ENCODE measurements at places on chromosomes 1 and 21.

DNA sequence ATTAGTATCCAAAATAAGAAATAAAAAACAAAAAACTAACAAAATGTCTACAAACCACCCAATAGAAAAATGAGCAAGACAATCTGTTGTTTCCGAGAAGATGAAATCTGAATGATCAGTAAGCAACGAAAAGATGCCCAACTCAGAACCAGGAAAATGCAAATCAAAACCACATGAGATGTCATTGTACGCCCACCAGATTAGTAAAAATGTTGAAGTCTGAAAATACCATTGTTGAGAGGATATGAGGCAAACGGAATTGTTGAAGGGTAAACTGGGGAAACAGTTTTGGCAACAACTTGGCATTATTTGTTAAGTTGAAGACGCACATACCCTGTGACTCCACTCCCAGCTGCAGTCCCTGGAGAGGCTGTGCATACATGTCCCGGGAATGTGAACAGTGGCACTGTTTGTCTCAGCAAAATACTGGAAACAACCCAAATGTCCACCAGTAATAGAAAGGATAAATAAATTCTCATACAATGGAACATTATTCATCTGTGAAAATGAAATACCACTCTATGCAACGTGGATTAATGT, 10.6 kb downstream of the ZBTB17 start:
- DNase-seq = no peak

DNA sequence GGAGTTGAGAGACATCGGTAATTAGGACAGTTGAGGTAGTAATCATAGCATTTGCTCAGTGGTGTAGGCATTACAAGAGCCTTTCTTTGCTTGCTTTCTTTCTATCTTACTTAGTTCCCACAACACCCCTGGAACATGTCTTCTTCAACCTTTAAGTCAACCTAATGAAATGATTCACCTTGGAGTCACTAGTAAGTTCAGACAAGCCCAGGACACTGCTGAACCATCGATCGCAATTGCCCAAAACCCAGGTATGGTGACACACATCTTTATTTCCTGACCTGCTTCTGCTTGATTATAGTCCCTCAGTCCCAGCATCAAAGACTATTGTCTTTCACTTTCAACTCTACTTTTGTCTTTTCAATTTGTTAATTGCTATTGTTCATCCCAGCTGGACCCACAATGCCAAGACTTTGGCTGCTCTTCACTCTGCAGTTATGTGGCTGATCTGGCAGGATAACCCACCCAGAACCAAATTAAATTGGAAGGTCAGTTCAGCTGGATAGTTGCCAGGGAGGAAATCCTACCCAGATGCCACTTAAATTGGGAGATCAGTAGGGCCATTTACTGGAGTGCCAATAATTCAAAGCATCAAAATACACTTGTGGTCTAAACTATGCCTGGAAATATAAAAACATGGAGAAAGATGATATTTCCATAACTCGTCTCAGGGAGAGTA, 272.9 kb downstream of the RWDD3 start:
- no peak for DNase-seq

DNA sequence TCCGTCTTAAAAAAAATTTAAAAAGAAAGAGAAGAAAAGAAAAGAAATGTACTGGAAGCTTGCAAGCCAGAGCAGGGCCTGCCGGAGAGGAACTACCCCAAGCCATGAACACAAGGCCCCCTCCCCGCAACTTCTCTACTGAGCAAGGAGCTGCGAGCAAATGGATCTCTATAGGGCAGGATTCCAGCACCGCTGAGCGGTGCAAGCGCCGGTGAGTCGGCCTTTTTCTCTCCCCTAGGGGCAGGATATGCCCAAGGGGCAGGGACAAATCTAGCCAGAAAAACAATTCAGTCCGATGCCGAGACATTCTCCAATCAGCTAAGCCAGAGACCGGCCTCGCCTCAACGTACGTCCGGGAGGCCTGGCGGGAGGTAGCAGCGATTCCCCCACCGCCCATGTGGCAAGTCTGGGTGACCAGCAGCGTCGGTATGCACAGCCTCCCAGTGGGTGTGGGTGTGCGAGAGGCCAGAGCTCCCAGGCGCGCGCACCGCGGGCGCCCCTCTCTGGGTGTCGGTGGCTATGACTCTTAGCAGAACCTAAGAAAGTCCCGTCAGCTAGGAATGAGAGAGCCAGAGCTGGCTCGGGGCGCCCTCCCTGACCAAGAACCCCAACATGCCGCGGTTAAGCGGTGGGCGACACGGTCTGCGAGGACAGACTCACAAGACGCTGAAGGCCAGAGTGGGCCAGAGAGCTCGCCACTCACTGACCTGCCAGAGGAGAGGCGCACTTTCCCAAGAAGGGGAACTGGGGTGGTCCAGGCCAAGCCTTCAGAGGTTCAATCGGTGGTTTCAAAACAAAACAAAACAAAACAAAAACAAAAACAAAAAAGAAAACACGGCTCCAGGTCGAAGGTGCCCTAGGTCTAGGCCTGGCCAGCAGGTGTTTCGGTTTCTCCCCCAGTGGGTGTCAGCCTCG, 1.9 kb downstream of the CSMD2 start:
- DNase-seq = no peak

DNA sequence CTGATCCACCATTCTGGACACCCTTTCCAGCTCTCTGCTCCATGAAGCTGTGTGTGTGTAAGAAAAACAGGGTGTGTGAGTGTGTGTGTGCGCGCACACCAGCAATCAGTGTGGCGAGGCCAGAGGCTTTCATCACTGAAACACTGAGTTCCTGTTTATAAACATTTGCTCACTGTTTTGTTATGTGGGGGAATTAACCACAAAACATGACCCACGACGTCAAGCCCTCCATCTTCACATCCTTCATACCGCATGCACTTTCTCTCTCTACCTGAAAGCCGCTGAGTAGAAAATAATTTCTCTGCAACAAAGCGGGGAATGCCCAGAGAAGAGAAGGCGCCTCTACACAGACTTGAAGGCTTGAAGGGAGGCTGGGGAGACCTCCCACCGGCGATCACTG, 148.9 kb upstream of the IRF2BP2 start:
- no peak for DNase-seq

- no peak for DNase-seq
Observed at GRCh38 chr1:15531682-15532081, 5.0 kb downstream of the DNAJC16 start.

DNA sequence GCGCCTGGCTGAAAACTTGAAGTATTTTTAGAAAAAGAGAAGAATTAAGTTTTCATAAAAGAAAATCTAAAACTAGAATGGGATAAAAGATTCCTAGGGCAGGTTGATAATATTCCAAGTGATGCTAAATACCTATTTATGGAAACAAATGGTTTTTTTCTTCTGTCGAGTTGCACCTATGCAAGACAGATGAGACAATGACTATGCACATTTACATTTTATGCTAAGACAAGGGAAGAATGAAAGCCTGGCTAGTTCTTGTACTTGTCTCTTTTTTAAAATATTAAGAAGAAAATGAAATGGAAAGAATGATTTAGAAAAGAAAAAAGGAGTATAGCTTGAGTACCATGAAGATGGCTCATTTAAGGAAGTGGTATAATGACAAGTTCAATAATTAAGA, 24.4 kb upstream of the USP24 start:
- DNase-seq = no peak

DNA sequence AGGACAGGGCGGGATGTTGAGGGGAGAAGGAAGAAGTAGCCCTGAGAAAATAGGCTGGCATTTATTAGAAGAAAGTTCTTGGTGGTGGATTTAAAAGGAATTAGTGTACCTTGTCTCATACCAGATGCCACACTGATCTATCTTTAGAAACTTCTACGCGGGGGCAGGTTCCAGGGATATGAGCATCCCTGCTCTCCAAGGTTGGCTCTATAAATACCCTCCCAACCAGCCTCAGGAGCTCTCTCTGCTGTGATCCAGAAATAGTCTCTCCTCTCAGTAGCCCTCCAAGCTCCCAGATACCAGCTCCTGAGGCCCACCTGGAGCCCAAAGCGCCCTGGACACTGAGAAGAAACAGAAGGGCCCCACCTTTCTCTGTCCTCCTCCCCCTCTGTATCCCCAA, 128.3 kb upstream of the TNR start:
- no peak for DNase-seq

DNA sequence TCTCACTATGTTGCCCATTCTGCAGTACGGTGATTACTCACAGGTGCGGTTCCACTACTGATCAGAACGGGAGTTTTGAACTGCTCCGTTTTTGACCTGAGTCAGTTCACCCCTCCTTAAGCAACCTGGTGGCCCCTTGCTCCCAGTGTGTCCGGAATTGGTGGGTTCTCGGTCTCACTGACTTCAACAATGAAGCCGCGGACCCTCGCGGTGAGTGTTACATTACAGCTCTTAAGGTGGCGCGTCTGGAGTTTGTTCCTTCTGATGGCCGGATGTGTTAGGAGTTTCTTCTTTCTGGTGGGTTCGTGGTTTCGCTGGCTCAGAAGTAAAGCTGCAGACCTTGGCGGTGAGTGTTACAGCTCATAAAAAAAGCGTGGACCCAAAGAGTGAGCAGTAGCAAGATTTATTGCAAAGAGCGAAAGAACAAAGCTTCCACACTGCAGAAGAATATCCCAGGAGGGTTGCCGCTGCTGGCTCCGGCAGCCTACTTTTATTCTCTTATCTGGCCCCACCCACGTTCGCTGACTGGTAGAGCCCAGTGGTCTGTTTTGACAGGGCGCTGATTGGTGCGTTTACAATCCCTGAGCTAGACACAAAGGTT, 17.6 kb upstream of the PARP1 start:
- DNase-seq = no peak

GRCh38 chr1:43864111-43865045, 69.2 kb upstream of the ARTN start:
- DNase-seq = no peak
